Foreskin melanocyte (primary cell): ENCODE measurements at places on chromosomes 7 and 10.

DNA sequence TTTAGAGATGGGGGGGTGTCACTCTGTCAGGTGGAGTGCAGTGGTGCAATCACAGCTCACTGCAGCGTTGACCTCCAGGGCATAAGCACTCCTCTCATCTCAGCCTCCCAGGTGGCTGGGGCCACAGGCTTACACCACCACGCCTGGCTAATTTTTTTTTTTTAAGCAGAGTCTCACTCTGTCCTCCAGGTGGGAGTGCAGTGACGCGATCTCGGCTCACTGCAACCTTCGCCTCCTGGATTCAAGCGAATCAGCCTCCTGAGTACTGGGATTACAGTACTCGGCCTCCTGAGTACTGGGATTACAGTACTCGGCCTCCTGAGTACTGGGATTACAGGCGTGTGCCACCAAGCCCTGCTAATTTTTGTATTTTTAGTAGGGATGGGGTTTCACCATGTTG, 23.6 kb upstream of the PPIA start:
- no peak for DNase-seq

- DNase-seq = no peak
Observed at GRCh38 chr7:18574676-18575075, 79.1 kb downstream of the HDAC9 start.

DNA sequence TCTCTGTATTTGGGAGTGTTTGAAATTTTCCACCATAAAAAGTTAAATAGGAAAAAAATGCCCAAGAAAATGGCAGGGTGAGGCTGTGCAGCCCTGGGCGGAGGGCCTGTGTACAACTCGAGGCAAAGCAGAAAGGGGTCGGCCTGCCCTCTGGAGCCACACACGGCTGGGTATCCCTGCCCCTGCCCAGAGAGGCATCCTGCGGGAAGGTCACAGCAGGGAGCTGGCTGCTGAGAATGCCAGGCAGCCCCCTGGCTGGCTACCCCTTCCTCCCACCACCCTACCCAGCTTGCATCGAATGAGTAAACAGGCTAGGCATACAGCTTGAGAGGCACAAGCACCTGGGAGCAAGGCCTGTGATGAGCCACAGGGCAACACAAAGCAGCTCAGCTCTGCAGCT, 46.1 kb downstream of the CAMK2B start:
- DNase-seq = no peak

DNA sequence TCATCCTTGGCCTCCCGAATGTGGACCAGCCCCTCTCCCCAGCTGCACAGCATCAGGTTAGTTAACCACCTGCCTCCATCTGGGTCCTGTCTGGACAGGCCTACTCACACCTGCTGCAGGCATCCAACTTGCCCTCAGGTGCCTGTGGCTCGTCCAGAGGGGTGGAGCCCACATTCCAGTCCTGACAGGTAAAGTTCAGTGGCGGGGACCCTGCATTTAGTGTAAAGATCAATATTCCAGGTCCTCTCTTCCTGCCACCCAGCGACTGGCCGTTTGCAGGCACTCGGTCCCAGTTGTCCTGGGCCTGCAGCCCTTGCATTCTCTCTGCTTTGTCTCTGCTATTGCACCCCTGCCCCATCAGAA, 15.0 kb downstream of the HTRA1 start:
- DNase-seq = no peak

DNA sequence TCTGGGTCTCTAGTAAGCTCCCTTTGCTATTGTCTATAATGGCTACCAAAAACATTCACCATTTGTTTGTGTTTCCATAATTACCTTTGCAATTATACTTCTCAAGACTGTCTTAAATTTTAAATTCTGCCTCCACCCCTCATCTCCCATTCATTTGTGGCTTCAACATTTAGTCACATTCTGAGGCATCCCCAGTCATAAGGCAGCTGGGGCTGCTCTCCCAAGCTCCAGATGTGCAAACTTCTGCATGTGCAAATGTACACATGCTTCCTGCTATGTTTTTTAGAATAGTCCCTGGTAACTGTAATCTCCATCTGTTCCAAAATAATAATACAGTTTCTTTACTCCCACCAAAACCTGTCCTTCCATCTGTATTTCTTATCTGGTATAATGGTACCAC, 97.3 kb downstream of the CDK6 start:
- DNase-seq = no peak
